NCI-H1694 treated with DMSO at 0.1 percent for 48 hours (cell line): ENCODE measurements at places on chromosomes 7 and 10.

GRCh38 chr10:123145542-123146012, 2.4 kb upstream of the HMX2 start:
- no peak for DNase-seq

DNA sequence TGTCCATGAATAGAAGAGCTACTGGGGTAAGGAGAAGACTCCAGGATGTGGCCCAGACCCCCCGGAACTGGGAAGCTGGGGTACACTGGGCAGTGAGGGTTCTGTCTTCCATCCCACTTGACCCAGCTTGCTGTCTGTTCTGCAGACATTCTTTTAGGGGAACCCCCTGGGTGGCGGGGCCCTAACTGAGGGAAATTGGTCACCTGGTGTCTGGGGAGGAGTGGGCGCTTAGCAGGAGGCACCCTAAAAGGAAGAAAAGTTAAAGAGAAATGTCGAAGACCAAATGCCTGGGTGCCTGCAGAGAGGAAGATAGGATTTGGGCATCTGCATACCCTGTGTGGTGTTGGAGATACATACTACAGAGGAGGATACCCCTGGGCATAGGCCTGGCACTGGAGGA, 1.0 kb downstream of the AP1S1 start:
- no peak for DNase-seq

- DNase-seq: peak; percentile 27
Observed at GRCh38 chr7:81887098-81888090, 117.5 kb upstream of the HGF start.

DNA sequence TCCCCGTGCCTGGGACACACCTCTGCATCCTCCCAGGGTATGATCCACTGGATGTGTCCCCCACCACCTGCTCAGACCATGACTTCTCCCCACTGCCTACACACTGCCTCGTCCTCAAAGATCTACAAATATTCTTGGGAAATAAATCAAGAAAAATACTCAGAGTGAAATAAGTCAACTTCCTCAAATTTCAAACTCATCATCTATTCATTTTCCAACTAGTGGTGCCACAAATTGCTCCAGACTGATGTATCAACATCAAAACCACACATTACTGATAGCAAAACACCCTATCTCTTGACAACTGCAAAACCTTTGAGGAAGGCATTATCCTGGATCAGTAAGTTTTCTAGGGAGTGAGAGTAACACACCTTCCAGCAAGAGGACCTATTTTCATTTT, 87.7 kb downstream of the GRB10 start:
- DNase-seq: no peak

DNA sequence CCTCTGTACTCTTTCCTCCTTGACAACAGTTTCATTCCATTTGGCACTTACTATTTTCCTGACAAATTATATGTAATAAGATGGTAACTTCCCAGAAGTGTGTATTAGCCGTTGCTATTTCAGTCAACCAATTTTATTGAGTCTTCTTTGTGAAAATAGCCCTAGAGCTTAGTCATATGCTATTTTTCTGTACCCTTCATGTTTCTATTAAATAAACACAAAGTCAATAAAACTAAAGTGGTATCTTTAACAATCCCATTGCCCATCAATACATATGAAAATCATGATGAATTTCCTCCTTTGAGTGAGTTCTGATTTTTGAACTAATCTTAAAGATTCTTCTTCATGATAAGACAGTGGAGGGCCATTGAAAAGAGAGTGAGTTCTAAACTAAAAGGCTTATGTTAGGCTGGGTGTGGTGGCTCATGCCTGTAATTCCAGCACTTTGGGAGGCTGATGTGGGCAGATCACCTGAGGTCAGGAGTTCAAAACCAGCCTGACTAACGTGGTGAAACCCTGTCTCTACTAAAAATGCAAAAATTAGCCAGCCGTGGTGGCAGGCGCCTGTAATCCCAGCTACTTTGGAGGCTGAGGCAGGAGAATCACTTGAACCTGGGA, 5.9 kb upstream of the MYPN start:
- DNase-seq: no peak

- no peak for DNase-seq
Observed at GRCh38 chr10:22435650-22436049, 90.4 kb downstream of the SPAG6 start.

DNA sequence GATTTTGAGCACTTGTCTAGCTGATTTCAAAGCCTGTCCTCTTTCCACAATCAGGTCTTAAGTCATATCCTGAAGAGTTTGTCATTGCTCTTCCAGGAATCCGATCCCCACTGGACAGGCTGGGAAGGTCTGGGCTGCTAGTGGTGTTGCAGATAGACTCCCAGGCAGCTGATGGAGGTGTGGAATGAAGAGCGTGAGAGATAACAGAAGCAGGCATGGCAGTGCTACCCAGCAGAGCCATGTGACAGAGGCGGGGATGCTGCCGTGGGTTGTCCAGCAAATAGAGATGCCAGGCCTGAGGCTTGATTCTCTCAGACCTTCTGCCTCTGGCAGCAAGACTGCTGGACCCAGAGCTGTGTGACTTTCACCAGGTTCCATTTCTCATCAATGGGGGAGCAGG, 116.5 kb upstream of the EEPD1 start:
- DNase-seq: no peak

- no peak for DNase-seq
Observed at GRCh38 chr7:79453266-79453557, 255 bp downstream of the MAGI2 start.

- DNase-seq: no peak
Observed at GRCh38 chr7:94529516-94529915, 19.9 kb downstream of the CASD1 start.

GRCh38 chr7:118079369-118079768, 104.6 kb upstream of the LSM8 start:
- no peak for DNase-seq

DNA sequence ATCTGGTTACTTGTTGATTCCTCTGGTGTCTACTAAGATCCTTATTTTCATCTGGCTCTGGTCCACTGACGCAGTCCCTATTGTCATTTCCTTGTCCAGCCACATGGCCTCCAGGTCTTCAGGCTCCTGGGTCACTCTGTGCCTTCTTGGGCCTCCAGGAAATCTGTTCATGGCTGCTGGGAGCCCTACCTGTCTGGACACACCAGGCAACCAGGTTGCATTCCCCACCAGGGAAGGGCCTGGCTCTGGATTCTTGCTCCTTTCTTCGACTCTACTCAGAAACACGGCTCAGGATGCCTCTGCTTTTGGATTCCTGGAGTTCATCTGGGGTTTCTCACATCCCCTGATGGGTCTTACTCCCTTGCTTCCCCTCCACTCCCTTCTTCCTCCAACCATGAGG, 8.0 kb upstream of the PPIF start:
- no peak for DNase-seq

DNA sequence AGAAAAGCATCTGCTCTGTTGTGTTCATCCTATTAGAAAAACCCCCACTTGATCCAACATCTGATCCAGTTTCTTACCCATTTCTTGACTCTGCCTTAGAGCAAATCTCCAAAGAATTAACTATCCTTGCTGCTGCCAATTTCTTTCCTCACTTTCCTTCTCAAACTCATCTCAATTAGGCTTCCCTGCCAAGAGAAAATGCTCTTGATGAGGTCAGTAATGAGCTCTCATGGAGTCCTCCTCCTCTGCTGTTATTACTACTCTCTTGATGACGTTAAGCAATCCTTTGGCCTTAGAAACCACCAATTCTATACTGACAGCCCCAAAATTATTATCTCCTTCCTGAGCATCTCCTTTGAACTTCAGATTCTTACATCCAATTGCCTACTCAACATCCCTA, 162.0 kb upstream of the FAM13C start:
- DNase-seq: no peak

DNA sequence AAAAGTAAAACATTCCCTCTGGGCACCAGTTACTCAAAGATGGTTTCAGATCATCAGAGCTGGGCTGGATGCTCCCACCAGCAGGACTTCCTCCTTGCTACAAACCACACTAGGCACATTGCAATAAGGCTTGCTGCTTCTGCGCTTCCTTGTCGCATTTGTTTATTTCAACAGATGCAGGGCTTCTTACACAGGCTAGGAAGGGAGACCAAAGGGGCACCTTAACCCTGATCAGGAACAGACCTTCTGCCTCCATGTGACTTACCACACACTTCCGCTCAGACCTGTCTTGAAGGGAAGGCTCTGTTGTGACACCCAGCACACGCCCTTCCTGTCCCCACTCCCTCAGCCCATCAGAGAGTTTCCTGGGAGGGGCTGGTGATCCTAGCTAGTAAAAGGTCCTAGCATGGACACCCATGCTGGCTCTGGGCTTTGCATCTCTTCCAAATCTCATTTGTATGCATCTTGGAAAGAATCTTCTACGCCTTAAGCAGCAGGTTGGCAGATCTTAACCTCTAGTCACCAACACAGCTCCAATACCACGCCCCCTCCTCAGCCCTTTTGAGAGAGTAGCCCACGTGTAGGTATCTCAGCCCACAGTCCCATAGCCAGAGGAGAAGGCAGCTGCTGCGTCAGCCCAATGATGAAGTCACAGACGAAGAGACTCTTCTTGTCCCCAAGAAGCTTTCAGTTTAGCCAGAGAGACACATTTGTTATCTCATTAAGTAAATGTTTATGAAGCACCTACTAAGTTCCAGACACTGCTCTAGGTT, 47.1 kb upstream of the SVIL start:
- DNase-seq: no peak

GRCh38 chr7:128304212-128304611, 39.5 kb downstream of the RBM28 start:
- peak; percentile 75 for DNase-seq

DNA sequence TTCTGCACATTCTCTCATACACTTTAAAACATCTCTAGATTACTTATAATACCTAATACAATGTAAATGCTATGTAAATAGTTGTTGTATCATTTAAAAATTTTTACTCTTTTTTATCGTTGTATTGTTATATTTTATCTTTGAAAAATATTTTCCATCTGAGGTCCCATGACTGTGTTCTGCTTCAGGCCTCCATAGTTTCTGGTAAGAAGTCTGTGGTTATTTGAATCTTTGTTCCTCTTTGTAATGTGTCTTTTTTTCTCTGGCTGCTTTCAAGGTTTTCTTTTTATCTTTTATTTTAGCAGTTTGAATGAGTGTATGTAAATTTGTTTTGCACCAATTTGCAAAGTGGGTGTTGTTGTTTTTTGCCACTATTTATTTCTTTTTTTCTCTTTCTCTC, 263.1 kb downstream of the RPS24 start:
- no peak for DNase-seq

DNA sequence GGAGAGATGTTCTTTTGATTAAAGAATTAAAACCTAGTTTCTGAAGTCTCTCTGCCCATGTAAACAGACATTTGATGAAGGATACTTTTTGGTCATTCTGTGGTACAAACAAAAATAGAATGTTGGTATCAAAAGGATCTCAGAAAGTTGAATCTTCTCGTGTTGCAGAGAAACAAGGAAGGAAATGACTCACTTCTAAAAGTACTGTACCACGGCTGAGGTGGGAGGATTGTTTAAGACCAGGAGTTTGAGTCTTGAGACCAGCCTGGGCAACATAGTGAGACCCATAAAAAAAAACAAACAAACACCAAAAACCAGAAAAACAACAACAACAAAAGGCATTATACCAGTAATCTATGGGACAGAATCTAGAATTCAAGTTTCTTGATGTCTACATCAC, 69.7 kb downstream of the PRSS58 start:
- no peak for DNase-seq

- DNase-seq: no peak
Observed at GRCh38 chr10:106615081-106615480, 549.4 kb downstream of the SORCS1 start.

GRCh38 chr7:108407676-108408075, 48.6 kb downstream of the NRCAM start:
- DNase-seq: peak; percentile 65

GRCh38 chr10:61890881-61891409, 10.6 kb upstream of the ARID5B start:
- no peak for DNase-seq

DNA sequence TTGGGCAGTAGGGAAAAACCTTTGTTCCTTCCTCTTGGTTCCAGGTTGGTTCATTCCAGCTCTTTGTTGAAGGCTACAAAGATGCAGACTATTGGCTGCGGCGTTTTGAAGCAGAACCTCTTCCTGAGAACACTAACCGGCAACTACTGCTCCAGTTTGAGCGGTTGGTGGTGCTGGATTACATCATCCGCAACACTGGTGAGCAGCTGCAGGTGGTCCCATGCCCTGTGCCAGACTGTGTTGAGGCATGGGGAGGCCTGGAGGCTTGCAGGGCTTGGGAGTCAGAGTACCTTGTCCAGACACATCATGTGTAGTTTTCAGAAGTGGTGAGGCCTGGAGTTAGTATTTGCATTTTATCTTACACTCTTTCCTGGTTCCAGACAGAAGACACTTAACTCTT, 16.3 kb downstream of the PI4K2A start:
- no peak for DNase-seq

DNA sequence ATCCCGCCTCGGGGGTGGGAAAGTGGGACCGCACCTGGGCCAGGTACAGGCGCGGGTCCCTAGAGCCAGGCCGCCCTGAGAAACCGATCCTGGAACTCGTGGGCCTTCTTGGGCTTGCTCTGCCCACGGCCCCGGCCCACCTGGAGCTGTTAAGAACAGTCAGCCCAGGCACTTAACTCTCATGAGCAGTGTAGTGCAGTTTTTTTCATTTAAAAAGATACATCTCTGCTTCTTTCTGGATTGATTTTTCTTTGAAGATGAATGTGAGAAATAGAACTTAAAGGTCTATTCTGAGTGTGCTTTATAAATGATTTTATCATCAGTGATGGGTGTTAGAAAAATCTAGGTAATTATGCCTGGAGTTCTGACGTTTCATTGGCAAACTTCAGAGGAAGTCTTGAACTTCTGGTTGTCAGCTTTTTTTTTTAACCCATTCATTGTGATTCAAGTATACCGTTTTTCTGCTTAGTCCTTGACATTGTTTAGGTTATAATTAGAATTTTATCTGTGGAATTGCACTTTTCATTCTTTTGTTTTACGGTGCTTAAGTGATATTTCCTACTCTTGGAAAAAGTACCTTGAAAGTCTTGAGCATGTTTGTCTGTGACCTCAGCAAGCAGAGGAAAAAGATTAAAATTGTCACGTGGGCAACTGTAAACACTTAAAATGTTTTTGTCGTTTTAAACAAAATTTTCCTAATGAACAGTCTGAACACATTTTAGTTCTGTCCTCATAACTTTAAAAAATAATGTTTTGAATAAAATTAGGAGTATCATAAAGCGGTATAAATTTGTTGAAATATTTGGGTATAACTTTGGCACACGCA, 906 bp downstream of the CDK1 start:
- DNase-seq: no peak

DNA sequence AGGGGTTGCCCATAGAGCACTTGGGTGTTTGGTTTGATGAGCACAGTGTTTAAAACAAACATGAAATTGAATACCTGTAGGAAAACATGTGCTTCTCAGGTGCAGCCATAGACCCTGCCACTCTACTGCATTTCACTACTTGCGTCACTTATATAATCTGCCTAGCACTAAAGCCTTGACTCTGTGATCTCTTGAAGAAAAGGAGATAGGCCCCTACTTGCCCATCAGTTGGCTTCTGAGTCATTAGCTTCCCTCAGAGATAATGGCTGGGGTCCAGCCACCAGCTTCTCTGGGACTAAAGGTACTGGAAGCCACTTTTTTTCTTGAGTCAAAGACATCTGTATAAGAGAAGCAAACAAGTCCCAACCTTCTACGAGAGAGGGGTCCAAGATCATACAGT, 45.9 kb upstream of the BTRC start:
- DNase-seq: no peak

GRCh38 chr7:104901240-104901619, 112.8 kb upstream of the KMT2E start:
- DNase-seq: no peak
